Fibroblast of the conjunctiva (primary cell): ENCODE measurements at places on chromosomes 2 and 18.

DNA sequence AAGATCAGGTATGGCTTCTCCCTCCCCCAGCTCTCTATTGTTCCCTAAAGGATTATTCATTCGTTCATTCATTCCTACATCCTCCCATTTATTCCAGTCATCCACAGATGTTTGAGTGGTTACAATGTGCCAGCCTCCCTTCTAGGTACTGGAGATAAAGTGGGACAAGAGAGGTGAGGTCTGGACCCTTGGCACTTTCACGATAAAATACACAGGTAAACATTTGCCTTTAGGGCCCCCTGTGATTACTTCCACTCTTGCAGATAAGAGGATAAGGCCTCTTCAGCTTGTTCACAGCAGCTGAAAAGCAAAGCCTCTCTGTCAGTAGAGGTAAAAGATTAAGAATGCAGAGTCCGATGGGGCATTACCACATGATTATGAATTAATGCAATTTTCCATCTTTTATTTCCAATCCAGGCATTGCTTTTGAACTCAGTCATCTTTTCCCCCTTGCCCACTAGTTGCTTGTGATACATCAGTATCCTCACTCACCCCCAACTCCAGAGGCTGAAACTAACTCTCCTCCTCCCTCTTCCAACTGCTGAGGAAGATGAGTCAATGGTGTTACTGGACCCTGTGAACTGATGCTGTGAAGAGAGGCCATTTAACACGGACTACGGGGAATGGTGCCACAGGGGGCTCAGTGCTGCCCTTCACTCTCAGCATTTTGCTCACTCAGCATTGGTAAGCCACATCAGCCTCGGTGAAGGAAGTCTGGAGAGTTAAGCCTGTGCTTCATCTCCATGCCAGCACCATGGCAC is 1.1 kb upstream of the DPP4 start:
- DNase-seq: no peak

DNA sequence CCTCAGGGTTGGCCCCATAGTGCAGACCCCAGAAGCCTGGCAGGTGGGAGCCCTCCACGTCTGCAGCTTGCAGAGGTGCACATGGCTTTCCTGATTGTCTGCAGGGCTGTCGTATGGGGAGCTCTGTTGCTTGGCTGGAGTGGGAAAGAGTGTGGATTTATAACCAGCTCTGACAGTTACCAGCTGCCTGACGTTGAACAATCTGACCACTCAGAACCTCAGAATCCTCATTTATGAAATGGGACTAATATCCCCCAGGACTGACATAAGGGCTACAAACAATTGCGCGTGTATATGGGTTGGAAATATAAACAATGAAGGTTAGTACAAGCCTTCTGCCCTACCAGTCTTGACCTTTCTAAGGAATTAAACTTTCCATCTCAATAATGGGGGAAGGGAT is 13.9 kb upstream of the PXDN start:
- no peak for DNase-seq

GRCh38 chr2:3966470-3966869 is 263.1 kb downstream of the DCDC2C start:
- DNase-seq: no peak

- DNase-seq: no peak
Measured at GRCh38 chr2:102028470-102028869, 36.7 kb downstream of the IL1R2 start.

GRCh38 chr18:33751613-33752221 is 173.7 kb downstream of the ASXL3 start:
- no peak for DNase-seq
